ENCODE measurements at places on chromosomes 2 and 18.

DNA sequence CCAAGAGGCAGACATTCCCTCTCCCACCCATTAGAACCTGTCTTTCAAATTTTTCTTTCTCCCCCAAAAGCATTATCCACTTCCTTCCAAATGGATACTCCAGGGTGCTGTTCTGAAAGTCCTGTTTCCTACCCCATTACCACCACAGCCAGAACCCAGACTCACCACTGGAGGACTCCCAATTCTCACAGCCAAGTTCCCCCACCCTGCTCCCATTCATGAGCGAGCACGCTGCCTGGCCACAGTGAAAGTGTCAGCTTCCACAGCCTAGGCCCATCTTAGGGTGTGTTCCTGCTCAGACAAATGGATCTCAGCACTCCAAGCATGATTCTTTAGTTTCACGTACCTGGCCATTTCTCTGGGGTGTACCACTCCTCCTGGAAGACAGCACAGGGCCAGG, 3.8 kb upstream of the ANKRD53 start:
- no peak for DNase-seq

DNA sequence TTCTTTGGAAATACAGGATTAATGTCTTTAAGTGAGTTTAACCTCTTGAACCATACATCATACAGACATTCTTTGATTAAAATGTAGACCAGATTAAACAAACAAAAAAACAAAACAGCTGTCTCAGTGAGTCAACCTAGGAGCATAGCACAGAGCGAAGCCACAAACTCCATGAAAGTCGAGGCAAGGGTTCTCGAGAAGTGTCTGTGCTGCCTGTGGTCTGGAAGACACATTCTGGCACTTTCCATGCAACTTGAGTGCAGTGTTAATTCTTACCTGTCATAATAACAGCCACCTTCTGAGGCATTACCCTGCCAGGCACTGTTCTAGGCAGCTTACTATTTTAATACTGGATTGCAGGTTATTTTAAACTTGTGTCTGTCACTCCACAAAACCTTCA, 435.5 kb upstream of the MMADHC start:
- no peak for DNase-seq

GRCh38 chr2:171226461-171226860, 65.8 kb upstream of the TLK1 start:
- no peak for DNase-seq

DNA sequence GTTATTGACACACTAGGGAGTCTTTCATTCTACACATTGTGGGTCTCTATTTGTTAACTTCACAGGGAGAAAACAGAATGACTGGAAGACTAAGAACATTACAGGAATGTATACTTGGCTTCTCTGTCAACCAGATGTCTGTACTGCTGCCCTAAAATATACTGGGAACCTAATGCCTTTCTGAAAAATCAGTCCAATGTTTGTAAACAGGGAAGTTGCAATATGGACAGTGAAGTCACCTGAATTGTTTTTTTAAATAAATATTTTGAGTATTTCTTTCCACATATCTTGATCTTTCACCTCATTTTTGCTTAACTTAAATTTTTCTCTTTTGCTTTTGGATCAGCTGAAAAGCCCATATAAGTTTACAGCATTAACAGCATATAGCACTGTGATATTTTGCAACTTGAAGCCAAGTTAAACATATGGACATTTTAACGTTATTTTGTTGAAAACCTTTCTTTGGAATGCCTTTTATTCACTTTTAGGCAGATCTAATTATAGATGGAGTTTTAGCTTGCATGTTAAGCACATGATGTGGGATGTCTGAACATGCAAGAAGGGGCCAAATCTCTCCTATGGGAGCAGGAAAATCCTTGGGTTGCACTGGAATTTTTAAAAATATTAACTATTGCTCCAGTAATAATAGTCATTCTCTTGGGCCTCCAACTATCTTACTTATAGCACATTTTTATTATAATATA, 137.7 kb upstream of the TWIST2 start:
- no peak for DNase-seq

- no peak for DNase-seq
Measured at GRCh38 chr2:105754011-105754410, 9.3 kb downstream of the NCK2 start.

- no peak for DNase-seq
Measured at GRCh38 chr2:185132501-185133041, 534.2 kb downstream of the ZNF804A start.

DNA sequence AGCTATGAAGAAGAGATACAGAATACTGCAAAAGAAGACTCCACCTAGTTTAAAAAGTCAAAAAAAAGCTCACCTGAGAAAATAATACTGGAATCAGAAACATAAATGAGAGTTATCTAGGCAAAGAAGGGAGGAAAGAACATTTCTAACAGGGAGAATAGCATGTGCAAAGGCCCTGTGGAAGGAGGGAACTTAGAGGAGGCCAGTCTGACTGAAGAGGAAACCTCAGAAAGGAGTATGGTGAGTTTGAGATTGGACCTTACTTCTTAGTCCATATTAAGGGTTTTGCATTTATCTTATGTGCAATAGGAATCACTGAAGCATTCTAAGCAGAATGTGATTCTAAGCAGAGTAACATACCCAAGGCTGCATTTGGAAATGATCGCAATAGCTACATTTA, 193.2 kb downstream of the LNPK start:
- DNase-seq: no peak

GRCh38 chr18:44779753-44780292, 99.1 kb downstream of the SETBP1 start:
- DNase-seq: no peak

GRCh38 chr18:12639990-12640880, 17.7 kb downstream of the SPIRE1 start:
- DNase-seq: no peak

GRCh38 chr2:128284841-128285240, 33.8 kb downstream of the HS6ST1 start:
- DNase-seq: no peak

- no peak for DNase-seq
Measured at GRCh38 chr2:31413862-31414550, 536 bp downstream of the XDH start.

- DNase-seq: no peak
Measured at GRCh38 chr18:2913398-2914005, 66.7 kb downstream of the EMILIN2 start.

GRCh38 chr2:20929721-20930120, 106.8 kb upstream of the LDAH start:
- no peak for DNase-seq

- no peak for DNase-seq
Measured at GRCh38 chr2:180124273-180125139, 117.4 kb upstream of the CWC22 start.

DNA sequence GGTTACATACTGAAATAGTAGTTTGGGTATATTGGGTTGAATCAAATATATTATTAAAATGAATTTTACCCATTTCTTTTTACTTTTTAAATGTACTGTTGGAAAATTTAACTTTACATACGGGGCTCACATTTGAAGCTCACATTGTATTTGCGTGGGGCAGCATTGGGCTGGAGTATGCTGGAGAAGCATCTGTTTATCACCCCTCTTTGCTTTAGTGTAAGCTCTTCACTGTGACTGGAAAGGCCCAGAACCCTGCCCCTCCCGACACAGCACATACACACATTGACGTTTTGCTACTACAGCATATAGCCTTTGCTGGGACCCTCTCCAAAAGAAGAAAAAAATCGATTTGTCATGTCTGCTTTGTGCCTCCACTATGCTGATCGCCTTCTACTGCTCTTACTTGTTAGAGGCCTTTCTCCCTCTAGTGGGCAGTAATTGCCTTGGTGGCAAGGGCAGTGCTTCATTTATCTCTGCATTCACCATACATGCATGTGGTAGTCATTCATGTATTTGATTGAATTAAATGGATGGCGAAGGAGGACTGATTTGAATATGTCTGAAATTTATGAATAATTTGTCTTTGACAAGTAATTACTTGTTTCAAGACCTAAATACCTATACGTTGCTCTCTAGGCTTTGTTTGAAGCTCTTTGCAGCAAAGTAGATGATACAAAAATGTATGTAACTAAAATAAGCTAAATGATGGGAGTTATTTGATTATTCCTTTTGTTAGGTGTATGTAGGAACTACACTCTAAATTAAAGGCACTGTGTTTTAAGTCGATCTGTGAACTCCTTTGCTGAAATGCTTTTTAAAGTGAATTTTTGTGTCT, 37.4 kb downstream of the VAPA start:
- no peak for DNase-seq

DNA sequence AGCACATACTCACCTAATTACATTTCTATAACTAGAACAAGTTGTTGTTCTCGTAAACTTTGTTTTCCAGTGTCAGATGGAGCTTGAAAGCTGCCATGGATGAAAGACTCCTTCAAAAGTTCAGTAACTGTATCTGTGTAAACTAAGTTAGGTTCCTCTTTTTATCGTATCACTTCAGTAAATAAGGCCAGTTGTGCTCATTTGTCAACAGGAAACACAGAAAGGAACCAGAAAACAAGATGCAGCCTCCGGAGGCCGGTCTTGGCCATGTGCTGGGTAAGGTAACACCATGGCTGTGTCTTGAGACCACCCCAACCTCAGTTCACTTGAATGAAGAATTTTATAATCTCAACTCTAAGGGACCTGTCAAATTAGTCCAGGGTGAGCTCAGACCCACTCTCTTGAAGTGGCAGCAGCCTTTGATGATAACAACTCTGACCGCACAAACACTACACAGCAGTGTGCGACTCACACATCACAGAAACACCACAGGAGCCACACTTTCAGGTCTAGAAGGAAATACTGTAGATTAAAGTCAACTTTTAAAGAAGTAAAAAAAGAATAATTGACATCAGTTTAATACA, 213.8 kb downstream of the AFF3 start:
- no peak for DNase-seq

DNA sequence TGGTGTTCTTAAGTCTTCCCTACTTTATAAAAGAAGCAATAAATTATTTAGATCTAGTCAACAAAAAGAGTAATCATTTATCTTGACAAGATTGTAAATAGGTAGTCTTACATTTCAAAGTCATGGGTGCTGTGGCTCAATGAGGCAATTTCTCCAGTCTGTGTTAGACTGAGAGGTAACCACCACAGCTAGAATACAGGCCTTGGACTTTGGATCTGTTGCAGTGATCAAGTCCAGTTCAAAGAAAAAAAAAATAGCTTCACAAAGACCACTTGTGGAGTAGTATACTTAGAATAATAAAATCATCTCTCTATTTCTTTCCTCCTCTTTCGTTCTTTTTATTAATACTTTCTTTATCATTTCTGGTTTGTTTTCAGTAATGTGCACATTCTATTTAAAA, 93.1 kb upstream of the FSIP2 start:
- DNase-seq: no peak

DNA sequence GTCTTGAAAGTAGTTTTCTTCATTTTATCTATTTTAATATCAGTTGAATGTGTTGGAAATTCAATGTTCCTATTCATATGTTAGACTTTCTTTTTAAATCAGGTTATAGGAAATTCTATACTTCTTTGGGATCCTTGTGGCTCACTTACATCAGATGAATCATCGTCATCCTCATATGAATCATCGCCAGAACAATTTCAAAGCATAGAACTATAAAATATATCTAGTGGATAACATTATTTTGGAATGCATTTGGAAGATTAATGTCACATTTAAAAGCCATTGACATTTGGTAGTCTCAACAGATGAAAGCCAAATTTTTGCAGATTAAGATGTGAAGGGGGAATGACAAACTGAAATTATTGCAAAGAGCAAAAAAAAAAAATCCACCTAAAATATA, 94.1 kb downstream of the FAM161A start:
- no peak for DNase-seq

DNA sequence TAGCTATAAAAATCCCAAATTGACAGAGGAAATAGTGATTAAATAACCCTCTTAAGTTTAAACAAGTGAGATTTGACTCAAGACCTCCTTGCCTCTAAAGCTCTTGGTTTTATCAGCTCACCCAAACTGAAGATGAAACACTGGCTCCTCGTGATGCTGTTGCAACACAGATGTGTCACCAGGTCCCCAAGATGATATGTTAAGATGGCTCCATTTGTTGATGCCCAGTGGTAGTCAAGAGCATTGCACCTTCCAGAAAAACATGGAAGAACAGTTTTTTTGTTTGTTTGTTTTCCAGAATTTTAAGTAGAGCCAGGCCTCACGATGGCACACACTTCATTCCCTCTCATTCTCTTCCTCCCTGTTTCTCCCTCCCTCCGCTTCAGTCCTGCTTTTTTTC, 399.8 kb downstream of the TXNL1 start:
- no peak for DNase-seq

DNA sequence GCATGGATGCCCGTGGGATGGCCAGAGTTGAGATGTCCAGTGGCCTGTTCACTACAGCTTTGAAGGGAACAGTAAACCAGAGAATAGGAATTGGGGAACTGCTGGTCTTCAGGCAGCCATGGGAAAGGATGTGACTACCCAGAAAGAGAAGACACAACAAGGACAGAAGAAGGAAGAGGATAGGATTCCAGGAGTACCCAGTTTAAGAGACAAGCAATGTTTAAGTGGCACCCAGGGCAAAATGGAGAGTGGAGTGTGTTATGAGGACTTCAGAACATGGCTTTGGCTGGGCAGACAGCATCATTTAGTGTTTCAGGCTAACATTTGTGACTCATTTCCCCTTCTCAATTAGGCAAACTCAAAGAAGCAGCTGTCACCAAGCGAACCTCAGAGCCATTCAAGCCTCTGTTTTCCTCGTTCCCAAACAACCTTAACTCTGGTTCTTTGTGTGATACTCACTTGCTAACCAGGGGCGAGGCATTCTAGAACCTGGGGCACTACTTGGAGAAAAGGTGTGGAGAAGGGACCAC, 4.0 kb upstream of the FAM124B start:
- no peak for DNase-seq

DNA sequence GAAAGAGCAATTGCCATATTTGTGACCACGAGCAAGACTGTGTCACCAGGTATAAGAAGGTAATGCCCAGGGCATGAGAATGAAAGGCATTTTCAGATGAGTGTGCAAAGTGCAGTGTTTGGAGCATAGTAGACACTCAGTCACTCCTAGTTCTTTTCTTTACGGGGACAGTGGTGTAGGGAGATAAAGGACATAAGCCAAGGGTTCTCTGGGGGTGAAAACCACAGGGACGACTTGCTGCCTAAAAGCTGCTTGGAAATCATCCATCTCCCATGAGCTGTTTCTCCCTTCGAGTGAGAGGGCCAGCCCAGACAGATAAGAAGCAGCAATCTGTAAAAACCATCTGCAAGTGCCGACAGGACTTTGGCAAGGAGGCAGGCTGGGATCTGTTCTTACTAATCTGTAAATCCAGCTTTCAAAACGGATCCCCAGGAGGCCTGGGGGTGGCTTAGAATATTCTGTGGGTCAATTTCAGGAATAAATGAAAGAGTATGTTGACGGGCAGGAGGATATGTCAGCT, 221.6 kb downstream of the LPIN1 start:
- DNase-seq: no peak

- no peak for DNase-seq
Measured at GRCh38 chr2:191846515-191847476, at the start of gene CAVIN2. CAVIN2 (minus strand) TSS chr2:191847088; CDS start chr2:191846925, 163 bp downstream.

DNA sequence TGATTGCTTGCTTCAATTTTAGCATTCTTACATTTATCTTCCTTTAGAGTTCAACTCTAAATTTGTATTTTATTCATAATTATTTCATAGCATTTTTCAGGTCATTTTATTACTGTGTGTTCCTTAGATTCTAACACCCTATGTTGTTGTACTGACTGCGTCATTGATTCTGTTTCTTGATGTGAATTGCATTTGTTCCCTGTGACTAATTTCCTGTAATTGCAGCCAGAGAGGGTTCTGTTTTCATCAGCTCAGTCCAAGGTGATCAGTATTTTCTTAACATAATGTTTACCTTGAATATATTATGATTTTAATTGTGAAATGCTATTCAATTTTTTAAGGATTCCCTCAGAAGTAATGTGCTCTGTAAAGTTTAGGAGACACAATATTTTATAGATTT, 970.2 kb upstream of the PIK3C3 start:
- DNase-seq: no peak

Measured in stimulated activated CD8-positive, alpha-beta memory T cell treated with anti-CD3 and anti-CD28 coated beads, Interleukin-2, amount 100 ng/mL, for 1 hour (primary cell).